ENCODE measurements at places on chromosomes 4 and X. TPM values are rescaled to one million over a fixed set of nuclear protein-coding genes. Genes with fewer than 3 reads are reported as not detected.

DNA sequence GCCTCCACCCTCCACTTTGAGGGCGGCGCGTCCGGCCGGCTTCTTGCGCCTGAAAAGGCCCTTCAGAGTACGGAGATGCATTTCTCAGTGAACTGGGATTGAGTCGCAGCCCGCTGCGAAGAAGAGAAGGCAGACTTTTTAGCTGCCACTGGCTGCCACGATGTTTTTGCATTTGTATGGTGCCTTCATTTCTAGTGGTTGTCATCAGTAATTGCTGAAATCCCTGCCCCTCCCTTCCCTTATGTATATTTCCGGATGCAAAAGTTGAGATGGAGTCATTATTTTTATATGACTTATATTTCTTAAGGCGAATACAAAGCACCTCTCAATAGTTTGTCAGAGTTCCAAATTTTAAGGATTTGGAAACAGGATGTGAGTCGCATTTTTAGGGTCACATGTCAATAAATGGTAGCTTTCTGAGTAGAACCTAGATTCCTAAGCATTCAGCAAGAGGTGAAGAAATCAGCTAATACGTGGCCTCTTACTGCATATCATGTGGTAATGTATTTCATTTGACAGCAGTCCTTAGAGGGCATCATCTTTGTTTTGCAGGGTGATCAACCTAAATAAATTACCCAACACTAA lies 658 bp downstream of the ATP6AP2 start:
- peak; percentile 48 for DNase-seq

DNA sequence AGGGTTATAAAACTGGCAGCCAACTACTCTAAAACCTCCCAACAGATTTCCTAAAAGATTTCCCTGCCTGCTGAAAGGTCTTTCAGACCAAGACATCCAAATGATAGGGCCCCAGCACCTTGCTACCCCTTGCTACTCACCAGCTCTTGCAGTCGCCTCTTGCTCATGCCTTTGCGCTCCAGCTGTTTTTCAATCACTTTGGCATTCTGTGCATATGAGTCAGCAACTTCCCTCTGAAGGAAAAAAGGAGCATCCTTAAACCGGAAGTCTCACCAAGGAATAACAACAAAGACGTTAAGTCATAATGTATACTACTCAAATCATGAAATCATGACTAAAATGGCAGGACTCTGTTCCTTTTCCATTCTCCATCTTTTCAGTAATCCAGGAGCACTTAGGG lies 24.0 kb downstream of the STEEP1 start:
- peak; percentile 69 for DNase-seq

DNA sequence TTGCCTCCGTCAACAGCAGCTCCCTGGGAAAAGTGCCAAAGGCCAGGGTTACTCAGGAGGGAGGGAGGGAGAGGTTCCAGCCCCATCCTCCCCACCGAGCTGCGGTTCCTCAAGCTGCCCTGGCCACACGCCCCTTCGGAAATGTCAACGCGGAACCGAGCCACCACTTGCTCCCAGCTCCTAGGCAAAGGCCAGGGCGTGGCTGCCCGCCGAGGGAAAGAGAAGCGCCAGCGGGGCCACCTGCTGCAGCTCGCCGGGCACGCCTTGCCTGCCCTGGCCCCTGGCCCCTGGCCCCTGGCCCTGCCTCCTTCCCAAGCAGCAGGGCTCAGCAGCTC lies 15.3 kb downstream of the SLC6A8 start:
- DNase-seq: peak; percentile 58

GRCh38 chrX:95764972-95765451 lies 919.6 kb upstream of the DIAPH2 start:
- DNase-seq: peak; percentile 3

DNA sequence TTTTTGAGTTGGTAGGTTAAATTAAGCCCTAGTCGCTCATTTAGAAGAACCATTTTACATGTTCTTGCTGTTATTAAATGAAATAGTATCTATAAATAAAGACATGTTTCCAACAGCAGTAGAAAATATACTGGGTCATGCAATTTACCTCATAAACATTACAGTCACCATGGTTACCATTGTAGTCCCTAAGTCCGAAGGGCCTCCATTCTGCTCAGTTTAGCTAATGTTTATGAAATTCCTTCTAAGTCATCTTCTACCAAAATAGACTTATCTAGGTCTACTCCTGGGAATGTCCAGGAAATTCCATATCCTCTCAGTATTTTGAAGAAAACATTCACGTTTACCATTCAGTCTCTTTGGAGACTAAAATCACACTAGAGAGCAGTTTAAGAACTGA lies 292.5 kb upstream of the DCAF8L1 start:
- DNase-seq: no peak

The LDB2 gene
- total RNA-seq: 24.2 TPM
